Left colon (tissue), 2 donors: ENCODE measurements at places on chromosomes 1 and 21. TPM values are rescaled to one million over a fixed set of nuclear protein-coding genes. Genes with fewer than 3 reads are reported as not detected.
A peak's percentile ranks its signal among the peaks of the same experiment; 100 is the strongest.

- no peak for DNase-seq
Observed at GRCh38 chr1:234288946-234289345, 84.3 kb upstream of the COA6 start.

CD101 gene
- total RNA-seq: 2.8 TPM

DNA sequence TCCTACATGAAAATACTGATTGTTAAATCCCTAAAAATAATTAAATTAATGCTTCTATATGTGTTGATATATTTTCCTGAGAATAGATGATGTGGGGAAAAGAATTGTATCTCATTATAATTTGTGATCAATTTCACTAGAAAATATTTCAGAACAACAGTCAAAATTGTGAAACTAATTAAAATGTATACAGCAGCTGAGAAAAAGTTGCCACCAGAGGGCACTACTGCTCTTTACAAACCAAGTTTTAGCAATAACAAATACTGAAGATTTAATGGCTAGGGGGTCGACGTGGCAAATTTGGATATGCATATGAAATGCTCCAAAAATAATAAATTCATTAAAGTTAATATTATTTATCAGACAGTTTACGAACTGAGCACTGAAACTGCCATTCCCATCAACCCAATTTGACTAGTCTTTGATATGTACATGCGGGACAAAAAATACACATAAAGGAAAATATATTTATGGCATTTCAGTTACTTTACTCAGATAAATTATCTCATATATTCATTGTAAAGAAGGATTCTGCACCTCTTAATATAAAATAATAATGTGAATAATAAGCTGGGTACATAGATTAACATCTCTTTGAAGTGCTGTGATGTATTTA lies 96.3 kb upstream of the TMPRSS15 start:
- peak; percentile 60 for DNase-seq

DNA sequence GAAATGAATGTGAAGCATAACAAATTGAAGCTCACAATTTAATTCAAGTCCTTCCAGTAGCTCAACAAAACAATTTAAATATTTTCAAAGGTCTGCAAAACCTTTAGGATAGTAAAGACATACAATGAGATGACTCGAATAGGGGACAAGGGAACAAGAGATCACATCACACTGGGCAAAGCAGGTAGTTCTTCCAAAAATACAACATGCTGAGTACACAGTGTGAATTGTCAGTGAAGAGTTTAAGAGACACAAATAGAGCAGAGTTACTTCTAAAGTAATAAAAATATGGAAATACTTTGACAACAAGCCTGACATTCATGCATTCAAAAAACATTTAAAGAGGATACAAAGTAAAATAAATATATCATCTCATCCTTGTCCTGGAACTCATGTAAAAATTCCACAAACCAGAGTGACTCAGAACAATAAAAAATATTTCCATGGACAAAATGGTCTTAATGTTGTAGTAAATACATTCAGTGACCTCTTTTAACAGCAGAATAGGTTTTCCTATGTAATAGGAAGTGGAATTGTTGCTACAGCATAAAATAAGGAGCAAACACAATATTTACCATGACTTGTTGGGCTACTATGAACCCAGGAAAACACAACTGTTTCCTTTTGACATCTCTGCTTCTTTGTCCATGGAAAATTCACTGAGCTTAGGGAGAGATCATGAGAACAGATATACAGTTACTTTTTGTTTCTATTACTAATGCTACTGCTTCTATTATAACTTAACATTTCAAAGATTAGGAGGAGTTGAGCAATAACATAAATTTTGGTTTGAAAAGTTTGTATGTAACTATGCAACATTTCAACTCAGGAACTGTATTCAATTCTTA lies 83.7 kb upstream of the BCL10 start:
- DNase-seq: no peak

- no peak for DNase-seq
Observed at GRCh38 chr1:98385652-98386051, 275.9 kb upstream of the SNX7 start.

GRCh38 chr1:225825607-225826007 lies 15.7 kb downstream of the EPHX1 start:
- no peak for DNase-seq

MXRA8 gene
- total RNA-seq: 8.5 TPM

FAM72C gene
- 0.17 TPM for total RNA-seq

GRCh38 chr1:187755536-187755935 lies 926.8 kb downstream of the PLA2G4A start:
- no peak for DNase-seq

GRCh38 chr1:9161963-9162362 lies 33.1 kb upstream of the GPR157 start:
- no peak for DNase-seq

GRCh38 chr1:167614851-167615250 lies 15.2 kb upstream of the RCSD1 start:
- no peak for DNase-seq

DNA sequence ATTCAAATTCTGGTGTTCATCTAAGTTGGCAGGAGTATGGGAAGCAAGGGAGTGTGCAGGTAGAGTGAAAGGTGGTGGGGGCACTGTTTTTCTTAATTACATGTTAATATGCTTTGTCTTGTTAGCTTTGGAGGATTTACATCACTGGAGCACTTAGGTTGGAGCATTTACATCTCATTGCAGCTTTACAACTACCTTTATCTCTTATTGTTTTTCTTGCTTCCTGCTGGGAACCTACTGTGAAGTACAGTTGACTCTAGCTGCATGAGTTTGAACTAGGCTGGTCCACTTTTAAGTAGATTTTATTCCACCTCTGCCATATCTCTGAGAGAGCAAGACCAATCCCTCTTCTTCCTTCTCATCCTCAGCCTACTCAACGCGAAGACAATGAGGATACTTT lies 554.8 kb upstream of the B3GALT2 start:
- no peak for DNase-seq

- DNase-seq: no peak
Observed at GRCh38 chr1:67833602-67833940, 304 bp upstream of the GNG12 start.

LDLRAD1 gene
- not detected for total RNA-seq

DNA sequence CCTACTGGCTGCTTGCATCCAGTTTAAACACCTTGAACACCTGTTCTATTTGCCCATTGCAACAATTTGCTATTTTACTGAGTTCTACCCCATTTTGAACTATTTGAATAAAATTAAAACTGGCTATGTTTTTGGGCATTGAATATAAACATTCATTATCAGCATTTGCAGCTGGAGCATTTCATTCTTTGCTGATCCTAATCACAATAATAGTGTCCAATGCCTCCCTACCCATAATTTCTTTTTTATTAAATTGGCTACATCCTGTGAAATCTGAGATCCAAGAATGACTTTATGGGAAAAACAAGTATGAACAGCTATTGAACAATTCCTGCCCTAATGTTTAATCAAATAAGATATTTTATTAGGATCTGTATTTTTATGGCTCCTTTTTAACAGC lies 447.9 kb downstream of the PLA2G4A start:
- DNase-seq: no peak

DNA sequence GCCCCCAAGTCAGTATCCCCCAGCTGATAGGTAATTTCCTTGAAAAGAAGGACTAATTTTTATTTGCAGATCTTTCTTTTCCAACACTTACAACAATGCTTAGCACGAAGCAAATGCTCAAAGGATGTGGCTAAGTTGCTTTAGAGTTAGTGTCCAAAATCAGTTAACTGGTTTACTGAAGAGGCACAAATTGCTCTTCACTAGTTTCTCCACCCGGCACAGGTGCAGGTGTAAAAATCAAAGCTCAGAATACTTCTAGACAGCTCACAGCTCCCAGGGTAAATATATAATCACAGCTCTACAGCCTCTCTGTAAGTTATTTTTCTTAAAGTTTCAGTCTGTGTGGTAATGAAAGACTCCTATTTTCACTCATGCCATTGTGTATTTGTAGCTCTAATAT lies 361.8 kb downstream of the NEGR1 start:
- DNase-seq: no peak

DNM3 gene
- 1.7 TPM for total RNA-seq

DNA sequence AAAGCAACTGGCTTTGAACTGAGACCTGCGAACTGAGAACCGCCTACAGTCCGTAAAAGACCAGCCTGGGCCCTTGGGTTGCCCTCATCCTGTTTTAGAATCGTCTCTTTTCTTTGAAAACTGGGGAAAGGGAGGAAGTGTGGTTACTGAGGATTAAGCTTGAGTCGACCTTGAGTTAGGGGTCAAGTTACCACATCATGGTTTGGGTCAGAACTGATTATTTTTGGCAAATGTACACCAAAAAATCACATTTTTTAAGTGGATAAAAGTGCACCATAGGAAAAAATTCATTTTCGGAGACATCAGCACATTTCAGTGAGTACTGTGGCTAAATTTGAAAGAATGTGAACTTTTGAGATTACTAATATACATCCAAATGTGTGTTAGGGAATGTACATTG lies 76.9 kb upstream of the KAZN start:
- DNase-seq: no peak

GRCh38 chr1:201970334-201971159 lies 11.9 kb upstream of the RNPEP start:
- no peak for DNase-seq

DNA sequence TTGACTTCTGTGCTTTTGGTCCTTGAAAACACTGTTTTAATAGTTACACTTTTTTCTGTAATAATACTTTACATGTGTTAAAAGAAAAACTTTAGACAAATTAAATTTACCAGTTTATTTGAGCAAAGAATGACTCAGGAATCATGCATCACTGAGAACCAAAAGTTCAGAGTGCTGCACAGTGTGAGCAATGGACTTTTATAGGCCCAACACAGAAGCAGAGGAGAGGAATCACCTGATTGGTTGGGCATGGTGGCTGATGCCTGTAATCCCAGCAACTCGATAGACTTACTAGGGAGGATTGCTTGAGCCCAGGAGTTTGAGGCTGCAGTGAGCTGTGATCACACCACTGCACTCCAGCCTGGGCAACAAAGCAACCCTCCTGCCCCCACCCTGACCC lies 29.3 kb downstream of the ZNF648 start:
- DNase-seq: no peak

OLFML3 gene
- total RNA-seq: 4.1 TPM

GRCh38 chr1:205434738-205435137 lies 12.9 kb upstream of the LEMD1 start:
- DNase-seq: no peak

AMY1C gene
- not detected for total RNA-seq
